ENCODE measurements at places on chromosomes 1 and 21.
A peak's percentile ranks its signal among the peaks of the same experiment; 100 is the strongest.

DNA sequence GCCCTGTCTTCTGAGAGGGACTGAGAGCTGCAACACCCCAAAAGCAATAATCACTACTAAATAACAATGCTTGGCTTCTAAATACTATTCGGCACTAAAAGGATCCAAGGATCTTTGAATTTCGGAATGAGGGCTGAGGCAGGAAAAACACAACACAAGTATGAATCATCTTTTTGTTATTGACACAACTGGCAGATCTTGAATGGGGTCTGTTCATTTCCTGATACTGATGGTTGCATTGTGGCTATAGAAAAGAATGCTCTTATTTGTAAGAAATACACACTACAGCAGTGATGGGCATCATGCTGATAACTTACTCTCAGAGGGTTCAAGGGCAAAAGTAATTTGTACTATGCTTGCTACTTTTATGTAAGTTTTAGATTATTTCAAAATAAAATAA, 149.2 kb upstream of the PLD5 start:
- DNase-seq = no peak

DNA sequence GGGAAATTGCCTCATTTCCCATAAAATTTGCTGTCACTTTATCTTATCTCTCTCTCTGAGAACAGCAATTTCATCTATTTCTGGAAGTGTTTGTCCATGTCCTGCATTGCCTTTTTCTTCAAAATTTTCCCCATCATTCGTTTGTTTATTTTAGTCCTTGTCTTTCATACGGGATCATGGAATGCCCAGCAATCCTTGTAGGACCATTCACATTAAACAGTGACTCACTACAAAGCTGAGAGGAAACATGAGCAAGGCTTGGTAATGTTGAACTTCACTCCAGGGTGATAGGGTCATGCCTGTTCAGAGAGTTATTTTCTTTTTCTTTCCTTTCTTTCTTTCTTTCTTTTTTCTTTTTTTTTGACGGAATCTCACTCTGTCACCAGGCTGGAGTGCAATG, 32.2 kb upstream of the HNRNPU start:
- no peak for DNase-seq

GRCh38 chr1:232909752-232910151, 40.7 kb upstream of the NTPCR start:
- no peak for DNase-seq

- DNase-seq = no peak
These were observed 651 bp upstream of the HPCA start for GRCh38 chr1:32885676-32886003.

DNA sequence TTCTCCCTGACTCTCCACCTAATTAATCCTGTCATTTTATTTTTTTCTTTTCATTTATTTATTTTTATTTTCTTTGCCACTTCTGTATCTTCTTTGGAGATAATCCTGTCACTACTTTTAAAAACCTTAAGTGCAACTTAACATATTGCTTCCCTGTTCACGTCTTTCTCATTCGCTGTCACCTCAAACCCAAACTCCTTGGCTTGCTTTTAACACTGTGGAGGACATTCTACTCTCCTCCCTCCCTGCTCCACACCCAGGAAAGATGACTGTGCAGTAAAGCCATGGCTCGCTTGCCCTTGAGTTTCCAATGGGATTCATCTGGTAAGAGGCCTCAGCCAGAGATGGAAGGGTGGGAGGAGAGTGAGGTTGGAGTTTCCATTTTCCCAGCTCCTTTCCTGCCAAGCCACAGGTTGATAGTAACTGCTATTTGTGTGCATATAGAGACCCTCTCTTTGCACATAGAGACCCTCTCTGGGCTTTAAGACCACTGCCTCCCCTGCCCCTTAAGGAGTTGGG, 6.4 kb upstream of the BRWD1 start:
- DNase-seq = no peak

GRCh38 chr1:83970802-83971201, 28.1 kb downstream of the TTLL7 start:
- no peak for DNase-seq

DNA sequence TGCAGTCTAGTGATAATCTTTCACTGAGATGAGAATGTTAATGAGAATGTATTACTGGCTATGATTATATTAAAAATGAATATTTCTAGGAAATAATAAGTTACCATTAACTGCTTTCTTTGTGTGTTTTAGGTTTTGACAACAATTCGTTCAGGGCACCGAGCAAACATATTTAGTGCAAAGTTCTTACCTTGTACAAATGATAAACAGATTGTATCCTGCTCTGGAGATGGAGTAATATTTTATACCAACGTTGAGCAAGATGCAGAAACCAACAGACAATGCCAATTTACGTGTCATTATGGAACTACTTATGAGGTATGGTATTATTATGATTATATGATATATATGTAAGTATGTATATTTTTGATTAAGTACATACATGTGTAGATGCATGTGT, 37.8 kb upstream of the MPC2 start:
- DNase-seq = no peak

GRCh38 chr1:176552999-176553398, 90.0 kb downstream of the PAPPA2 start:
- DNase-seq = no peak

- DNase-seq = no peak
These were observed 646.9 kb downstream of the USP25 start for GRCh38 chr21:16376673-16377072.

GRCh38 chr1:244344001-244344400, 107.7 kb downstream of the ADSS2 start:
- no peak for DNase-seq

DNA sequence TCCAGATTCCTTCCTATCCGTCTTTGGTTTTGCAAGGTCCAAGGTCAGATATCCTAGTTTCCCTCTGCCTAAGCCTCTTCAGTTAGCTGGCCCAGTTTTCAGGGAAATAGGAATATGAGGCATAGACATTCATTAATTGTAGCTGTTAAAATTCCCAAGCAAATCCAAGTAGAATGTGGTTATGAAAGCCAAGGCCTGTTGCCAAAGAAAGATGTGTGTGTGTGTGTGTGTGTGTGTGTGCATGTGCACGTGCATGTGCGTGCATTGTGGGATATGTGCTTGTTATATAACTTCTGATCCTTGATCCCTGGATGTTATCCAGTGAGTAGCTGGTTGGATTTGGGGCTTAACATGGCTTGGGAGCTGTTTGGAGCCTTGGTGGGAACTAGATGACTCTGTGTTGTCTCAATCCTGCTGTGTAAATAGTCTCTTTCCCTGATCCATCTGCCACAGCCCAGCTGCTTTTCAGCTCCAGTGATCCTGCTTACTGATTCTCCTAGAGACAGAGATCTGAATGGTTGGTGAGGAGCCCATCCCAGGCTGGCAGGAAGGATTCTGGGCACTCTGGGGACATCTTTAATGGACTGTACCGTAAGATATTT, 70.6 kb upstream of the GCLM start:
- peak; percentile 97 for DNase-seq

DNA sequence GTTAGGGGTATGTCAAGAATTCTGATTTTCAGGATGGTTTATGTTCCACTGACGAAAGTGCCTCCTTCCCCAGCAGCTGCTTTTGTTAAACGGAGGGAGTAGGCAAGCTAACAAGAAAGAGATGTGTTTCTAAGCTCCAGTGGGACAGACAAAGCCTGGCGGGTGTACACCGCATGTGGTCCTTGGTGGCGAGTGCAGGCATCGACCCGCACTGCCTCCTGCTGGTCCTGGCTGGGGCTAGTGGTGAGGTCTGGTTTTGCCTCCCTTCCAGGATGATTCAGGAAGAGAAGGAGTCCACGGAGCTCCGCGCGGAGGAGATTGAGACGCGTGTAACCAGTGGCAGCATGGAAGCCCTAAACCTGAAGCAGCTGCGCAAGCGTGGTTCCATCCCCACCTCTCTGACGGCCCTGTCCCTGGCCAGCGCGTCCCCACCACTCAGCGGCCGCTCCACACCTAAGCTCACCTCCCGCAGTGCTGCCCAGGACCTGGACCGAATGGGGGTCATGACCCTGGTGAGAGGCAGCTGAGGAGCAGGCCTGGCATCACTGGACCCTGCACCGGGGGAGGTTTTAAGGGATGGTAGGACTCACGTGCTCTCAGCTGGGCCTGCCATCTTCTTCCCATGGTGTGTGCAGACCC, 29.0 kb downstream of the PPFIA4 start:
- DNase-seq = no peak

GRCh38 chr1:36763771-36764170, 270.5 kb downstream of the GRIK3 start:
- no peak for DNase-seq

DNA sequence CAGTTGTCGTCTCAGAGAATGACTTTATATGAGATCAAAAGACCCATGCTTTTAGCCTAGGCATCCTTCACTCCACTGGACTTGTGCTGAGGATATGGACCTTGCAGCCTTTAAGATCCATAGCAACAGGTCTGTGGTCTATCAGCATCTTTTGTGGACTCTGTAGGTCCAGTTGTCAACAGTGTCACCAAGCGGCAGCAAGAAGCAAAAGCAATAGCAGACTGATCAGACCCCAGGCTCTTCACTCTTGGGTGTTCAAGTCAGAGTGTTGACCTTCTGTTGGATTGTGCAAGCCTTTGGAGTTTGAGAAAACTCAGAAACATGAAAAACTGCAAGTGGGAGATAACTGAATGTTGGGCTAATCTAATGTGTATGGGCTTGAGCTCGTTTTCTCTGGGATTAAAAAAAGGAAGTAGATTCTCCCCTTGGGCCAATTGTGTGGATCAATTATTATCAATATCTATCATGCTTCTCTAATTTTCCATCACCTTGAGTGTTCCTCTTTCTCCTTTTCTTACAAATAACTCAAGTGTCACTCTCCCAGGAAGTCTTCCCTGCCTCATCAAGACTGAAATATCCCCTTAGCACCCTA, 144.2 kb downstream of the LYPLAL1 start:
- no peak for DNase-seq

GRCh38 chr1:7011826-7012225, 226.6 kb downstream of the CAMTA1 start:
- DNase-seq = no peak

- no peak for DNase-seq
These were observed 324.4 kb downstream of the AJAP1 start for GRCh38 chr1:4978660-4979390.

DNA sequence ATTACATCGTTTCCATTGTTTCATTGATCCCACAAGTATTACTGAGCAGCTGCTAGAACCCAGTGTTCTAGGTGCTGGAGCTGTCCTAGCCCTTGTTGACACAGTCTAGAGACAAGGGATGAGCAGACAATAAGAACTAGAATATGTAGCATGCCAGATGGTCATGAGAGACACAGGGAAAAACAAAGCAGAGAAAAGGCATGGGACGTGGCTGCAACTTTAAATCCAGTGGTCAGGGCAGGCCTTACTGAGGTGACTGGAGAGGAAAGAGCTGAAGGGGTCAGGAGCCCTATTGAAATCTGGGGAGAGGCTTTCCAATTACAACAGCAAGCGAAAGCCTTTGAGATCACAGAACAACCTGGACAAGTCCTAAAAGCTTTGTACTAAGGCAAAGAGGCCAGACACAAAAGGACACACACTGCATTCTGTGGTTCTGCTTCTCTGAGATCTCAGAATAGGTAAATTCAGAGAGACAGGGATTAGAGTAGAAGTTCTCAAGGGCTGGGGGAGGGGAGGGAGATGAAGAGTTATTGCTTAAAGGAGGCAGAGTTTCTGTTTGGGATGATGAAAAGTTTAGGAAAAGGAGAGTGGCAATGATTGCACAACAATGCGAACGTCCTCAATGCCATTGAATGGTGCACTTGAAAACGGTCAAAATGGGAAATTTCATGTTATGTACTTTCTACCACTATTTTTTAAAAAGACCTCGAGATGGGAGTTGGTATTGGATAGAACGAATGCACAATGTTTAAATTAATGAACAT, 467.4 kb upstream of the VAMP3 start:
- DNase-seq = no peak

DNA sequence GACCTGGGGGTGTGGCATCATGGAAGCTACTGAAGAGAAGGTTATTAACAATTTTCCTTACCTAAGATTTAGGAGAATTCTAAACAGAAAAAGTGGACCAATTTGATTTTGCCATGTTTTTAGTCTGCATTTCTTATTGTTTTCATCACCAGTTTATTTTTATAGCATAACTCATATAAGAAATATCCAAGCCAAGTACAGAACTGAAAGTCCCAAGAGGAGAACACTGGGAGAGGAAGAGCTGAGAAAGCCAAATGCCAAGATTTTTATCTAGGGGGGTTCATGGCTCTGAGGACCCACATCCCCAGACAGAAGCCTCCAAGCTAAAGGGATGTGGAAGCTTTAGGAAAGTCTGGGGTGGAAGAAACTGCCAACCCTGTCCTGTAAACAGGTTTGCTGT, 109.4 kb upstream of the DUSP10 start:
- DNase-seq = no peak

- no peak for DNase-seq
These were observed 78.1 kb upstream of the CSF3R start for GRCh38 chr1:36560621-36561360.

GRCh38 chr1:201119206-201120197, 7.3 kb upstream of the CACNA1S start:
- DNase-seq = no peak

DNA sequence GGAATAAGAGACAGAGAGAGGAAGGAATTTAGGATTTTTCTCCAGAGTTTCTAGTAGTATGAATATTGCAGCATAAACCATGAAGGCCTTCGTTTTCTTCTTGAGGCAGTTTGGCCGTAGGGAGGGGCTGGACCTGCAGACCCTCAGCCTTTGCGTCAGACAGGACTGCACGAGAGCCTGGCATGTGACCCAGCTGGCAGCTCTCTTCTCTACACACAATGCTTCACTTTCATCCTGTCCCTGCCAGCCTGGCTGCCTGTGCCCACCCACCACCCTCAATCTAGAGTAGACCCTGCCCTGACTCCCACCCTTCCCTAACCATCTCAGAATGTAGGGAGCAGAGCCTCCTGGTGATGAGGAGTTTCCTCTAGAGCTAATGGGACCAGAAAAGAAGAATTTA, 1.6 kb downstream of the CA14 start:
- no peak for DNase-seq

GRCh38 chr1:101147381-101147780, 89.4 kb upstream of the S1PR1 start:
- DNase-seq = no peak

- DNase-seq = no peak
These were observed 167.3 kb downstream of the DISC1 start for GRCh38 chr1:231793893-231794292.

GRCh38 chr21:43302062-43302700, 124.8 kb downstream of the SIK1 start:
- DNase-seq = no peak

- no peak for DNase-seq
These were observed 4.6 kb downstream of the DMRTA2 start for GRCh38 chr1:50418600-50419109.

DNA sequence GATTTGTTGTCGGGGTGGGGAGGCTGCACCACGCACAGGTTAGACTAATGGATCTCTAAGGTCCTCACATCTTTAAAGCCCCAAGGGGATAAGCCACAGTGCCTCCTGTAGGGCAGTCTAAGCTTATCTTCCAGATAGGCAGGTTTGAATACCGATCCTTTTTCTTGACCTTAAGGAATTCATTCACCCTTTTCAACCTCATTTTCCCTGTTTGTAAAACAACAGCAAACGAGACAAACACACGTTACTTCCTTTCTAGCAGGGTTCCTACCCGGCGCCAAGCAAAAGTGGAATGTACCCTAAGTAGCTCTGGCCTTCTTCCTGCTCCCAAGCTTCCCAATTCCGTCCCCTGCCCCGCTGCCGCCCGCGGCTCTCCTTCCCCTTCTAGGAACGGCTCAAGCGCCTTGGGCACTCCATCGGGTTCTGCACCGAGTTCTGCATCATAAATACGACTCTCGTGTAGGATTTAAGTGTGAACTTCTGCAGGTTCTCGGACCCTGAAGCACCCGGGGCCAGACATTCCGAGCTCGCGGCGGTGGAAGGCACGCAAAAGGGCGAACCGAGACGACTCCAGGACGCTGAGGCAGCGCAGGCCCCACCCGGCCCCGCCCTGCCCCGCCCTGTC, 548 bp upstream of the CDC20 start:
- no peak for DNase-seq
